ENCODE measurements at places on chromosomes 11 and 22. TPM values are rescaled to one million over a fixed set of nuclear protein-coding genes. Genes with fewer than 3 reads are reported as not detected.

APOA5 gene
- total RNA-seq, result not detected

PRRG4 gene
- 0.09 TPM for total RNA-seq

LINC01488 gene
- not detected for total RNA-seq

OR4C12 gene
- not detected for total RNA-seq

SHANK2 gene
- total RNA-seq, result not detected

COA4 gene
- 77.1 TPM for total RNA-seq

OR52I2 gene
- total RNA-seq, result not detected

BBS1 gene
- total RNA-seq, result 16.1 TPM

MAP6 gene
- 0.27 TPM for total RNA-seq

Data from endothelial cell of coronary artery (primary cell).